ENCODE measurements at places on chromosomes 1 and 21.
A peak's percentile ranks its signal among the peaks of the same experiment; 100 is the strongest.

GRCh38 chr1:33633019-33633801, 160.8 kb downstream of the ZSCAN20 start:
- peak; percentile 91 for DNase-seq

DNA sequence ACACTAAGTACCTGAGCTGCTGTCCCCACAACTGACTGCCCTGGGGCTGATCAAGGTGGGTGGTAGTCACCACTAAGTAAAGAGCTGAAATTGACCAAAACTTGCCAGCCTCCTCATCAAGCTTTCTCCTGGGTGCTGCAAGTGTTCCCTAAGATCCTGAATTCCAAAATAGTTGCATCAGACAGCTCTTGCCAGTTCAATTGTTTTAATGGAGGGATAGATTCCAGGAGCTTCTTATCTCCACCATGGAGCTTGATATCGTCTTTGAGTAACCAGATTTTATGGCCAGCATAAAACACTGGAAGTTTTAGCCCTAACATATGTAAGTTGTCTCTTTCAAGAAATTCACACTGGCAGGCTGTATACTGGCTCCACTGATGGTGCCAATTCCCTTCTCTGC, 90.3 kb downstream of the NID1 start:
- DNase-seq, result no peak

- DNase-seq, result no peak
Measured at GRCh38 chr1:115168026-115168425, 78.7 kb upstream of the TSPAN2 start.

DNA sequence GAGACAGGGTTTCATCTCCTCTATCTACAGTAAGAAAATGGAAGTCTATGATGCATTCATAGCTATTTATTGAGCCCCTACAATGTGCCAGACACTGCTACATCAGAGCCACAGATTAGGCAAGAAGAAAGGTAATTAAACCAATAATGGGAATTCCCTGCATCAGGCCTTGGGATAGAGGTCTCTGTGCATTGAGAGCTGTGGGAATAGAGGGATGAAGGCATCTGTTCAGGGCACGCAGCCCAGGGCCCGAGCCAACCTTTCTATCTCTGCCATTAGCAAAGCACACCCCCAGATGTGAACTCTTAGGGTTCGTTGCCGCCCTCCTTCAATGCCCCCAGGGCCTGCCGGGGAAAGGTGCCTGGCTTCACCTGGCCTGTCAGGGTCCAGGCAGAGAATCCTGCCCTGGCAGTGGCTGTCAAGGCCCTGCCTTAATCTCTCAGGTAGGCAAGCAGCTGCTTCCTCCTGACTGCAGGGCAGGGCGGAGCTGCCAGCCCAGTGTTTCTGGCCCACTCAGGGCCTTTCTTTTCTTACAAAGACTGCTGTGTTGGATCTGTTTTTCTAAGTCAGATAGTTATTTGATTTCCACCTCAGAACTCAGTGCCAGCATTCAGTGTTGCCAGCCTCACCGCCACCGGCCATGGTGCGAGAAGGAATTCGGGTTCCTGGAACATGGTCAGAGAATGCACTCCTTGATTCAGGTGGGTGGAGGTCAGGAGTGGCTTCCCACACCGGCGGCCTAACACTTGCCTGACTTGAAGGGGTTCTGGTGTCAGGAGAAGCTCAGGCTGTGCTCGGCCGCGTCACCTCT, 76.1 kb downstream of the PGM1 start:
- DNase-seq, result no peak

DNA sequence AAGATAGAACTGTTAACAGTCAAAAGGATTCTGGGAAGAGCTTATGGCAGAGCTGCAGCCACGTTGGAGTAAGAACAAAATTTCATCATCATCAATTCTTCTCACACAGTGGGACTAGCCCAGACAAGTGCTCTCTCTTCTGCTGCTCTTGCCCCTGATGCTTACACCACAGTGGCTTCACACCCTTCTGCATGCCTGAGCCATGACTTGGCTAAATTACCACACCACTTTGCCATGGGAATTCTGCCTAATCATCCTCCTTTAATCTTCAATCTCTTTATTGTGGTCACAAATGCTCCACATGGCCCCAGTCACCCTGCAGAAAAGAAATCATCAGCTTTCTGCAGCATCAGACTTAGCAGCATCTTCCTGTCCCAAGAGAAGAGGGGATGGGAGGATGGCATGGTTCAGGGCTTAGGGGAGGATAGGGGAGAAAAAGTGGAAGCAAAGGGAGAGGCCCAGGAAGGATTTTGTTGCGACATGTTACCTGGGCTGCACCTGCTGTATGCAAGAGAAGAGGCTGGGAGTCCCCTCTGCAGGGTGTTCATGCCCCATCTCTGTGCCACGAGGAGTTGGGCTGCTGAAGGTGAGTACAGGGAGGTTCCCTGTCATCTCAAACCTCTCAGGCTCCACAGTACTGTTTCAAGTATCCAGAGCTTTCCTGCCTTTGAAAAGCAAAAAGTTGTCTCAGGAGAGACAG, 9.0 kb upstream of the RPTN start:
- no peak for DNase-seq

DNA sequence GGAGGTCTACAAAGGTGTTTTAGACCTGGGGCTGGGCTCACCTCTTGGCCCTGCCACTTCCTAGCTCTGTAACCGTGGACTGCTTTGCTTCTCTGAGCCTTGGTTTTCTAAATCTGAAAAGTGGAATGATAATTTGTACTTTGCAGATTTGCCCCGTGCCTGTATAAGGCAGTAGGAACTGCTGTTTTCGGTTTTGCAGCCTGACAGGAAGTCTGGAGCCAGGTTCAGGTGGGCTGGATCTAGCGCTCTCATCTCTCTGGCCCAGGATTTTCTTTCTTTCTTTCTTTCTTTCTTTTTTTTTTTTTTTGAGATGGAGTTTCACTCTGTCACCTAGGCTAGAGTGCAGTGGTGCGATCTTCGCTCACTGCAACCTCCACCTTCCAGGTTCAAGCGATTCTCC, 17.2 kb downstream of the IFNAR2 start:
- DNase-seq, result no peak

GRCh38 chr1:84170171-84170570, 26.1 kb downstream of the PRKACB start:
- no peak for DNase-seq

DNA sequence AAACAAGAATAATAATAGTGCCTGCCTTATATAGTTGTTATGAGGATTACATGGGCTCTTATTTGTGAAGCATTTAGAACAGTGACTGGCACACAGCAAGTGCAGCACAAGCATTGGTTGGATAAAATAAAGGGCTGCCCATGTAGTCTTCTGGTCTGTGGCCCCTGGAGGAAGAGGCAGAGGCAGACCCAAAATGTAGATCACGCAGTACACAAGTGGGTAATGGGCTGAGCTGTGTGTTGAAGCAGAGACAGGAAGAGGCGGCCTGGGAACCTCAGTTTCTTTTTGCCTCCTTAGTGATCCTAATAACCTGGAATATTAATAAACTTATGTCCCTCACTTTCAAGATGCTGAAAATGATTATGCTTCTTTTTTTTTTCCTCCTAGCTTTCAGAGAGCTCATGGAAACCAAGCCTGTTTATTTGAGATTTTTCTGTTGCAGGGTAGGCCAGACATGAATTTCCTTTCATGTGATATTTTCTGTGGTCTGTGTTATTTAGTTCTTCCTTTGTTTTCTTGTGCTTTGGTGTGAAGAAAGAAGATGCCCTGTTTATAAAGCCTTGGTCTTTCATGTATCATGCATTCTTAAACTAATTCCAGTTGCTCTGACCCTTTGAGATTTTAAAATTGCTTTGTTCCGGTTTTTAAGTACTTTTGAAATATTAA, 42.5 kb downstream of the LRRC8D start:
- no peak for DNase-seq

DNA sequence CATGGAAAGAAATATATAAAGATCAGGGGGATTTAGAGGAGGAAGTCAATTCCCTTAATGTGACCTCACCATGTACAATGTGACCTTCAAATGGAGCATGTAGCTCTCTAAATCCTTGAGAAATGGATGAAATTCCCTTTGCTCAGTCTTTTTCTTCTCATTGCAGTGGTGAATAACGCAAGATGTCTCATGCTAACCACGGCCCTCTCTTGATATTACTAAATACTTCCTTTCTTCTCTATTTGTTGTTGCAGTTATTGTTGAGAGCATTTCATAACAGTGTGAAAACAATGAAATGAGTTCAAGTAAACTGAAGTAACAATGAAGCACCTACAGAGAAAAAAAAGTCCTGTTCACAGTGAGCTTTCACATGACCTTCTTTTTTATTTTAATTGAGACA, 55.6 kb downstream of the ZNF281 start:
- DNase-seq, result no peak

DNA sequence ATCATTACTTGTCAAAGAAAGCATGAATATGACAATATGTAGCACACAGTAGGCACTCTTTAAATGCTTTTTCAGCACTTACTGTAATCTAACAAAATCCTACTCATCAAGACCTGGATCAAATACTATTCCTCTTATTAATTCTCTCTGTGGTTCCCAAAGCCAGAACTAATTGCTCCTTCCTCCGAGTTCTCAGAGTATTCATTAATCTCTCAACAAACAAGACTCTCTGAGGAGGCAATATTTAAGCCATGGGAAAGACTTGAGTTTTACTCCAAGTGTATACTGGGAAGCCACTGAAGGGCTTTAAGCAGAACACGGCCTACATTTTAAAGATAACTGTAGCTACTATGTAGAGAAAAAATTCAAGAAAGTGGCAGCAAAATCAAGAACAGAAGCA, 79.7 kb downstream of the ENAH start:
- DNase-seq, result no peak

GRCh38 chr1:184036517-184036949, 995 bp downstream of the COLGALT2 start:
- DNase-seq, result no peak

DNA sequence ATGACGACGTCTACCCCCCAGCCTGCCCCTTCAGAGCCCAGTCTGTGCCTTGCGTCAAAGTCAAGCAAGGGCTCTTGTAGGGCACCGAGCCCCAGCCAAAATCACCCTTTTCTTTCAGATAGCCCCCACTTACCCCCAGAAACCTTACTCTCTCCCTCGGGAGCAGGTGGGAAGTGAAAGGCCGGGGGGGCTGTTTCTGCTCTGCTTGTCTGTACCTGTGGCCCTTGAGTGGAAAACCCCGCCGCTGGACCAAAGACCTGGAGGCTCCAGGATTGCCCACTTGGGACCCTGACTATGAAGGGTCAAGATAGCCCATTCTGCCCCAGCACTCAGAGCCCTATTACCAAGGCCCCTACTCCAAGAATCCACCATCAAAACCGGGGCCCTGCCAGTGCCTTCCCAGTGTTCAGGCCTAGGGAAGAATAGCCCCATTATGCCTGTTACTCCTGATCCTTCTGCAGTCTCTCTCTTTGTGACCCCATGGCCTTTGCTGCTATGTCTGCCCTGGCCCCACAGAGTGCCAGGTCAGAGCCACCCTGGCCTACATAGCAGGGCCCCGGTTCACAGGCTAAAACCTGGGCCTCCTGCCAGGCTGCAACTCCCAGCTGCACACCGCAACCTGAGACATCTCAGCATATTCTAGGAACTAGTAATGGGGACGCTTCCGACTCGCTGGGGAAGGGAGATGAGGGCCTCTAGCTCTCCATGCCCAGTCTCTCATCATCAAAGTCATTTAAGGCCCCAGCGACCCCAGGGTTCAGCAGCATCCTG, 22.2 kb upstream of the HPDL start:
- DNase-seq, result peak; percentile 21

DNA sequence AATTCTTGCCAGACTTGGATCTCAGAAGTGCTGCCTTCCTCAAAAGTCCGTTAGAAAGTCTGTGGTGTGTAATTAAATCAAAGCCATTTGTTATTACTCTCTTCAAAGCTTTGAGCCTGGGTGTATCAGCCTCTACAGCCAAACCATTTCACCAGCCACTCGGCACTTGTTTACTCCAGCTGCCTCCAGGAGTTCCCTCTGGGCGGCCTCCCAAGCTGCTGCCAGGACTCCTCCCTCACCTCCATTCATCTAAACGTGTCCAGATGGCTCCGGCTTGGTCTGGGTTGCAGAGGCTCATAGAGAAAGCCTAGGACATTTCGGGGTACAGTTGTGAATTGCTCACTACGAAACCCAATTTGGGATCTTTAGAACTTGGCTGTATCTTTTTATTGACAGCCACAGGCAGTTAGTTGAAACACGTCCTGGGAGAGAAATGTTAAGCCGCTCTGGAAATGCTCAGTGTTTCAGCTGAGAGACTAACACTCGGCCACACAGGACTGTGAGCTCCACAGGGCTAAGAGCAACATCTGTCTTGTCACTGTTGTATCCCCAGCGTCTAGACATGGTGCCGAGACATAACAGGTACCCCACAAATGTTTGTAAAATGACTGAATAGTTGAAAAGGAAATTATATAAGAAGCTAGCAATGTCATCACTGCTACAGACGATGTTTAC, 116.9 kb upstream of the NGF start:
- peak; percentile 79 for DNase-seq

DNA sequence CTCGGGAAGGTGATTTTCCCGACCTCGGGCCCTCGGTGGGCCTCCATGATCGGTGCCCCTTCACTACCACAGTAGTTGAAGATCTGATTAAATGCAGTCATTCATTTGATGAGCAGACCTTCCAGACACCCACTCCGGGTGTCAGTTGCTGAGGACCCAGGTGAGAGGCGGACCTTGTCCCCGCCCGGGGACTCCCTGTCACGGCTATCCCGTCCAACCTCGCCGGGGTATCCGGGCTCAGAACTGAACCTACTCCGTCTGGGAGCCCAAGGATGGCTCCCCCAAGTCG, 22.6 kb downstream of the RNU1-3 start:
- DNase-seq, result no peak

- peak; percentile 86 for DNase-seq
Measured at GRCh38 chr1:223248001-223248769, 105.1 kb upstream of the TLR5 start.

- DNase-seq, result no peak
Measured at GRCh38 chr1:107404756-107405155, 263.9 kb downstream of the NTNG1 start.

DNA sequence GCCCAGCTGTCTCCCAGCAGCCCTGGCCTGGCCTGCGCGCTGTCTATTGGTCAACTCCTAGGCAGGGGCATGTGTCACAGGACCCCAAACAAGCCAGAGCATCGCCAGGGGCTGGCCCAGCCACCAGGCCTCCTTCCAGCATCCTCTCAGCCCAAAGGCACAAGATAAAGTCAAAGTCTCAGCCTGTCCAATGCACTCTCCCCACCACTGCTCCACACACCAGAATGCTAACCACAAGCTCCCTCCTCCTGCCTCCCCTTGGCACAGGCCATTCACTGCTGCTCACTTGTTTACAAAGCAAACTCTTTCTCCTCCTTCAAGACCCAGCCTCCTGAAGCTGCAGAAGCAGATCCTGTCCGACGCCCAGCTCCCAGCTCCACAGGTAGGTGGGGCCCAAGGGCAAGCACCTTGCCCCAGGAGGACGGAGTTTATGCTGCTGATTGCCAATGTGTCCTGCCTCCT, 133.4 kb downstream of the DMRTB1 start:
- no peak for DNase-seq

DNA sequence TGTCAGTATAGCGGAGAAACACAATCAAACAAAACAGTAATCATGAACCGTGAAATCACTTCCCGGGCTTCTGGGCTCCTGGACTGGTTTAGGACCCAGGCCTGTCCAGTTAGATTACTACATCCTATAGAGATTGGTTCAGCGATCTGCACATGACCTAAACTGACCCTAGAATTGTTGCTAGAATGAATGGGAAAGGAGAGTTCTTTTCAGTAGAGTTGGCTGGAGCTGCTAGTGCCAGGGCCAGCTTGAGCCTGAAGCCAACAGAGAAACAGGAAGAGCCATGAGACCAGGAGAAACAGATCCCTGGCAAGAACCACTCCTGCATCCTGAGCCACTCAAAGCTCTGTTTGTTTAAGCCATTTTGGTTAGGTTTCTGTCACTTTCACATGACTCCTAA, 474.3 kb upstream of the C1orf87 start:
- peak; percentile 8 for DNase-seq

Data from DMS153 (cell line).